ENCODE measurements at places on chromosomes 3 and 15. TPM values are rescaled to one million over a fixed set of nuclear protein-coding genes. Genes with fewer than 3 reads are reported as not detected.

DNA sequence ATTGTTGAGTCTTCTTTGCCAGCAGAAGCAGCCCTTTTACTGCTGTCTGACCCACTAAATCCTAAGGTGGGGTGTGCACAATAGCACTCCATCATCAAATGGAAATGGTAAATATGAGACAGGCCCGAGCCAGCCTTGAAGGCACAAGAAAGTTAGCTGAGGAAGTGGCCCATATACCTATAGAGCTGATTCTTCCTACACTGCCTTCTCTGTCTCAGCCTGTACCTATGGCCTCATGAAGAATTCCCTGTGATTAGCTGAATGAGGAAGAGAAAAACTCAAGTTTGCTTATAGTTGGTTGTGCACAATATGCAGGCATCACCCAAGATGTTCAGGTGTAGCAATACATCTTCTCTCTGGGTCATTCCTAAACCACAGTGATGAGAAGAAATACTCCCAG, 31.7 kb upstream of the XCR1 start:
- H3K36me3 ChIP-seq: no peaks in the 10 kb centered on the region
- H3K27ac ChIP-seq: no peak overlapping the region
- no peaks in the 10 kb centered on the region for H3K27me3 ChIP-seq
- H3K4me3 ChIP-seq: no peak overlapping the region

- no peak overlapping the region for H3K4me3 ChIP-seq
- DNase-seq: no peak
- H3K36me3 ChIP-seq: no peaks in the 10 kb centered on the region
- H3K27ac ChIP-seq: no peak overlapping the region
- no peaks in the 10 kb centered on the region for H3K27me3 ChIP-seq
Observed at GRCh38 chr3:24004171-24004938, 59.3 kb downstream of the NR1D2 start.

DNA sequence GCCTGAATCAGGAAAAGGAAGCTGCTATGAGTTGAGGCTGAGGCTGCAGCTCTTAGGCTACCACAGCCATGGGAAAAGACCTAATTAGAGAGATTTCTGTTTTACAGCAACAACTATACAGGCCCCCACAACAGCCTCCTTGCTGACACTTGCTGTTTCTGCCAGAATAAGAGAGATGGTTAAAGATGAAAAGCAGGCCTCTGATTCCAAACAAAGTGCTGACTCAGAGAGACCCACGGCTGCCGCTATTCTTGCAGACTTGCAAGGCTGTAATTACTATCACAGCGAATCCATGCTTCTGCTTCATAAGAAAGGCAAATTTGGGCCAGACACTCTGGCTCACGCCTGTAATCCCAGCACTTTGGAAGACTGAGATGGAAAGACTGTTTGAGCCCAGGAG, 41.8 kb downstream of the MCF2L2 start:
- no peaks in the 10 kb centered on the region for H3K4me1 ChIP-seq
- no peaks in the 10 kb centered on the region for H3K27me3 ChIP-seq
- no peak overlapping the region for H3K4me3 ChIP-seq
- no peak for DNase-seq
- H3K36me3 ChIP-seq: no peaks in the 10 kb centered on the region
- no peak overlapping the region for H3K27ac ChIP-seq

- H3K27ac ChIP-seq: peak overlapping the region; percentile 99
- H3K27me3 ChIP-seq: no peaks in the 10 kb centered on the region
- peaks cover 42% of the 10 kb centered on the region for H3K36me3 ChIP-seq
Observed at GRCh38 chr15:90232196-90232595, 1.5 kb downstream of the CIB1 start.

GRCh38 chr3:35653347-35653746, 14.0 kb downstream of the ARPP21 start:
- no peak for DNase-seq
- no peaks in the 10 kb centered on the region for H3K36me3 ChIP-seq
- H3K4me3 ChIP-seq: no peak overlapping the region
- no peak overlapping the region for H3K27ac ChIP-seq
- H3K27me3 ChIP-seq: no peaks in the 10 kb centered on the region

DNA sequence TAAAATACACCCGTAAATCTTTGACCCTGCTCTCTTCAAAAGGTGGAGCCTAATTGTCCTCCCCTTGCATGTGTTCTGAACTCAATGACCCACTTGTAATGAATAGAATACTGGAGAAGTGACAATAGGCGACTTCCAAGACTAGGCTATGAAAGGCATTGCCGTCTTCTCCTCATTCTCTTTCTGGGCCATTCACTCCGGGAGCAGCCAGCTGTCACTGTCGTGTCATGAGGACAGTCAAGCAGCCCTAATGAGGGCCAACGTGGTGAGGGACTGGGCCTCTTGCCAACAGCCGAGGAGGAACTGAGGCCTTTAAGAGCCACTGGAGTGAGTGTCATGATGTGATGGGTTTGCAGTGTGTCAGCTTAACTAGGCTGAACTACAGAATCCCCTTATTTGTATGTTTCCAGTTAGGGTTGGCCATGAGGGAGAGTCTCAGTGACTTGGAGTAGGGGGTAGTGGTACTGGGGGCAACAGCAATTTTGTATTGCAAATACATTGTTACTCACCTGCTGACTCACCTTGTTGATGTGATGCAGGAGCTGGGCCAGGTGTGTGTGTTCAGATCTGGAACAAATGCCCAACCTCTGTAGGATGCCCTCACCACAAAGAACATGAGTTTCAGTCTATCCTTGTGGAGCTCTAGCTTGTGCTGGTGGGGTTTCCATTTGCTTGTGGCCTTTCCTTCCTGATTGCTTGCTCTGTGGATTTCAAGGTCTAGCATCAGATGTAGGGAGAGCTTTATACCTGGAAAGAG, 188.5 kb upstream of the PROK2 start:
- no peak overlapping the region for H3K4me3 ChIP-seq
- no peak for DNase-seq
- H3K27ac ChIP-seq: no peak overlapping the region
- no peaks in the 10 kb centered on the region for H3K4me1 ChIP-seq
- H3K36me3 ChIP-seq: no peaks in the 10 kb centered on the region
- no peaks in the 10 kb centered on the region for H3K27me3 ChIP-seq

The SLC22A13 gene
- total RNA-seq: 0.22 TPM
